ENCODE measurements at places on chromosomes 2 and 18. TPM values are rescaled to one million over a fixed set of nuclear protein-coding genes. Genes with fewer than 3 reads are reported as not detected.

The LDAH gene
- total RNA-seq = 28.4 TPM

DNA sequence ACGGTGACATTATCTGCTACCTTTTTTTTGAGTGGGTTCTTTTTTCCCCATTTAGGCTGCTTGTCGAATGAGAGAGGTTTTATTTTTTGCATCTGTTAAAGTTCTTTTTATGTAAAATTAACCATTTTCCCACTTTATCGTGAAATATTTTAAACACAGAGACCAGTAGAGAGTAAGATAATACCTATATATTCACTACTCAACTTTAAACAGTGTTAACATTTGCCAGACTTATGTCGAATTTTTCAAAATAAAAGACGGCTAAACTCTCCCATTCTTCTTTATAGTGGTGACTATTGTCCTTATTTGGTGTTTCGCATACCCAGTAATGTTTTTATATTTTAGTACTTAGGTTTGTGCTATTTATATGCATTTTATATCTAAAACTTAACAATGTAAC lies 743 bp upstream of the PUS10 start:
- no peak for ATAC-seq

The ANKRD62 gene
- 0.13 TPM for total RNA-seq

DNA sequence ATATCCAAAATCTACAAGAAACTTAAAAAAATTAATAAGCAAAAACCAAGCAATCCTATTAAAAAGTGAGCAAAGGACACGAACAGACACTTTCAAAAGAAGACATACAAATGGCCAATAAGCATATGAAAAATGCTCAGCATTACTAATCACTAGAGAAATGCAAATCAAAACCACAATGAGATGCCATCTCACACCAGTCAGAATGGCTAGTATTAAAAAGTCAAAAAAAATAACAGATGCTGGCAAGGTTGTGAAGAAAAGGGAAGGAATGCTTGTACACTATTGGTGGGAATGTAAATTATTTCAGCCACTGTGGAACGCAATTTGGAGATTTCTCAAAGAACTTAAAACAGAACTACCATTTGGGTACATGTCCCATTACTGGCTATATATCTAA lies 128.8 kb upstream of the SESTD1 start:
- ATAC-seq = no peak

- no peak for ATAC-seq
These were observed 357.7 kb upstream of the HNRNPA3 start for GRCh38 chr2:176854878-176855277.

- ATAC-seq = no peak
These were observed 36.7 kb upstream of the SPTBN1 start for GRCh38 chr2:54419388-54419787.

DNA sequence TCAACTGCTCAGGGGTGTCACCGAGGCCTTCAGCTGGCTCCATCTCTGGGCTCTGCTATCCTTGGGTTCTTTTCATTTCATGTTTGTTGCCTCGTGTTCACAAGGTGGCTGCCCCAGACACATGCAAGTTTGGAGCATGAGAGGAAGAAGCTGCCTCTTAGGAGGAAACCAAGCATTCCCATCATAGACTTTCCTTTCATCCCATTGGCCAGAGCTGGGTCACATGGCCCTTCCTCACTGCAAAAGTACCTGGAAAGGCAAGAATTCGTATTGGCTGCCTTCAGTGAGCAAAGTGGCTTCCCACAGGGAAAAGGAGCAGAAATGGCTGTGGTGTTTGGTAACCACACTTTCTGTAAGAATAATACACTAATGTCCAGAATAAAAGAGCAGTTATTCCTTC lies 155.7 kb upstream of the RAB12 start:
- no peak for ATAC-seq

- no peak for ATAC-seq
These were observed 70.7 kb upstream of the BCL2L11 start for GRCh38 chr2:111049792-111050640.

The SCTR gene
- not detected for total RNA-seq

The THAP4 gene
- 68.8 TPM for total RNA-seq

GRCh38 chr2:57696016-57696415 lies 350.6 kb upstream of the VRK2 start:
- ATAC-seq = peak; percentile 96

DNA sequence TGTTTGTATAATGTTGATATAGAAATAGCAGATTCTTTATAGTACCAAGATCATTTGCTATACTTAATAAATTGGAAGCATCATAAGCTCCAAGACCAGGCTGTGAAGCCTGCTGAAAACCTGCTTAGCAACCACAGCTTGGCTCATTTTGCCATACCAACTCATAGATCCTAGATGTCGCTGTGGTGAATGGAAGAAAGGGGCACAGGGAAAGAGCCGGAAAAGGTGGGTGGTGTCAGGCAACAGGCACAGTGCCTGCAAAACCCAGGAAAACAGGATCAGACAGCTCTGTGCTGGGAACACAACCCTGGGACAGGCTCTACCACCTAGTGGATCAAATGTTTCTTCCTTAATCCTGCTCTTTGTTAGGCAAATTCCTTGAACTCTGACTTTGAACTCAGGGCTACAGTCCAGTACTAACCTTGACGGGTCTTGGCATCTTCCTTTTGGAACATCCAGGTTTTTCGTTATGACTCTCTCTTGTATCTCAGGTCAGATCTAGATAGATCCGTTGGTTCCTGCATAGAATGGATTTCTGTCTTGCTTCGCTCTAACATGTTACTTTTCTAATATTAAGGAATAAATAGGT lies 31.6 kb downstream of the TWSG1 start:
- ATAC-seq = peak; percentile 84

The CRYGC gene
- total RNA-seq = 0.49 TPM

DNA sequence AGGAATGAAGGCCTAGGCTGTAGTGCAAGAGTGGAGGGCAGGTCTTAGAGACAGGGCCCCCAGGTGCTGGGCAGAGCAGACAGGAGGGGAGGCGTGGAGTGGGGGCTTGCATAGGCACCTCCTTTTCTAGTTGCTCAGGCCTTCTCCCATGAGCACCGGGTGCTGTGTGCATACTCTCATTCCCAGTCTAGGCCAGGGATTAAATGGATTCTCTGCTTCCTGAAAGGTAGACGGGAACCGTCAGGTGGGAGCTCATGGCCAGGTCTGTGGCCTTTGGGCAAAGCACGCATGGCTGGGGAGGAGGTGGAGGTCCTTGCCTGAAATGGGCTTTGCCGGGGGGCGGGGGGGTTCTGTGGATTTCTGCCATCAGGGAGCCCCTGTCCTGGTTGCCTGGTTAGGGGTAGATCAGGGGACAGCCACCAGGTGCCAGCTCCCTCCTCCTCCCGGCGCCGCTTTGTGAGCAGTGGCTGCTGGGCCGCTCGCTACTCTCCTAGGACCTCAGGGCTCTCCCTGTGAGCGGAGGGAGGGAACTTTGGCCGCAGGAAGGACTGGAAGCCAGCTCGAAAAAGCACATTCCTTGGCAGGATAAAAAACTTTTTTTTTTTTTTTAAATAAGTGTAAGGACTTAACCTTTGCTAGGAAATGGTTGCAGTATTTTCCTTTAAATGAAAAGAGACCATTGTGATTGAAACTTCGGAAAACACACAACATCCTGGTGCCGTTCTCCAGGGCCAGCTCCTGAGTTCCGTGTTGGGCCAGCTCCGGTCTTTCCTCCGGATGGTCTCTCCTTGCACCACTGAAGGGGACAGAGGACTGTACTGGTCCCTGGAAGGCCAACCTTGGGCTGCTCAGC lies 82.8 kb upstream of the HAAO start:
- no peak for ATAC-seq

DNA sequence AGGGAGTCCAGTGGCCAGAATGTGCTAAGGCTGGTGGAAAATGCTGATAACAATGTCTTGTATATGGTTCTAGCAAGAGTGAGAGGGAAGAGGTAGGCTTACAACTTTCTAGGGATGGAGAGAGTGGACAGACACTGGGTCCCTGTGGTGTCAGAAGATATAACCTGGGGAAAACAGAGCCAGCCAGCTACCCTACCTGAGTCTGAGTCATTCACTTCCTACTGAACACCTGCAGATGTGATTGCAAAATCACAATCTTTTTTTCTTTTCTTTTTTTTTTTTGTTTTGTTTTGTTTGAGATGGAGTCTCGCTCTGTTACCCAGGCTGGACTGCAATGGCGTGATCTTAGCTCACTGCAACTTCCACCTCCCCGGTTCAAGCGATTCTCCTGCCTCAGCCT lies 7.3 kb downstream of the TET3 start:
- no peak for ATAC-seq

- ATAC-seq = no peak
These were observed 6.2 kb downstream of the KCNIP3 start for GRCh38 chr2:95303191-95303919.

The RGPD3 gene
- total RNA-seq = 0.38 TPM

GRCh38 chr2:128245813-128246212 lies 72.9 kb downstream of the HS6ST1 start:
- no peak for ATAC-seq

GRCh38 chr2:150091846-150092245 lies 395.6 kb downstream of the RND3 start:
- ATAC-seq = peak; percentile 68

The PKP4 gene
- total RNA-seq = 36.4 TPM

GRCh38 chr2:240457223-240458043 lies 22.0 kb downstream of the GPC1 start:
- no peak for ATAC-seq

DNA sequence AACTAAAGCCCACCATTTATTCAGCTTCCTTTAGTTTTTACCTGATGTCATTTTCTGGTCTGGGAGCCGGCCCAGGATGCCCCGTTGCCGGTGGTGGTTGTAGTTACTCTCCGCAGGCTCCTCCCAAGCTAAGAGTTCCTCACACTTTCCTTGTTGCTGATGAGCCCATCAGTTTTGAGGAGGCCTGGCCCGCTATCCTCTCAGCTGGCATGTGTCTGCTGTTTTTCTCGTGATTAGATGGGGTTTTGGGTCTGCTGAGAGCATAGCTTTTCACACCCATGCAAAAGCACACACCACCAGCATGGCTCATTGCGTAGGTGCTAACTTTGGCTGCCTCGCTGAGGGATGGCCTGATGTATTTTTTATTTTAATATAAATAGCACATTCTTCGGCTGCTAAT lies 72.1 kb downstream of the PSMG2 start:
- ATAC-seq = no peak

DNA sequence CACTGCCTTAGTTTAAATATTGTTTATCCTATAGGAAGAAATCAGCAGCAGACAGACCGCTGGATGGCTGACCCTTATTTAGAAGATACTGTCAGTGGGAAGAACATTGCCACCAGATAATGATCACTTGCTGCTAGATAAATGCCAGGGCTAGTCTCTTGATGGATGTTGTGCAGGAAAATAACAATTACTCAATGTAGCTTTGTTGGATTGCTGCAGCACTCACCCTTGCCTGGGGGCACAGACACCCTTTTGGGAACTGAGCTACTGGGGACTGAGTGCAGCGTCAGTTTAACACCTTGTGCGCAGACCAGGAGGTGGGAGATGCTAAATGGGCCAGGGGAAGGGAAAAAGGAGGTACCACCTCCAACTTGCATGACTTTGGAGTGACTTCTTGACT lies 64.2 kb upstream of the CAPN13 start:
- ATAC-seq = no peak

DNA sequence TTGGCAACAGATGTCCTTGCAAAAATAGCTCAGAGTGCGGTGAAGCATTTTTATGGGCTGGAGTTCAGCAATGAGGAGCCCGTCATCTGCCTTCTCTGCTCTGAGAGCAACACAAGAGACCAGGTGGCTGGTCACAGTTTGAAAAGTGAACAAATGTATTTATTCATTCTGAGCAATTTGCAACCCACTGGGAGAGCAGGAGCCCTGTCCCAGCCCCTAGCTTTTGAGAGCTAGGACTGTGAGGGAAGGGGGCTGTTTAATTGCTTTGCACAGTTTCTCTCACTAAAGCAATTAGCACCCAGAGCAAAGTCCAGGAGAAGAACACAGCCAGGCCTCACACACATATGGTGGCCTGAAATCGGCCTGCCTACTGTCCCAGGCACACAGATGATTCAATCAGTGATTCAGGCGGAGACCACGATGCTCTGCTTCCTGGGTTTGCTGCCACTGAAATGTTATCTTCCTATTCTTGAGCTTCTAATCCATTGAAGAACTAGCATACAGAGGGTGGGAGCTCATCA lies 646.1 kb upstream of the ACVR2A start:
- no peak for ATAC-seq

DNA sequence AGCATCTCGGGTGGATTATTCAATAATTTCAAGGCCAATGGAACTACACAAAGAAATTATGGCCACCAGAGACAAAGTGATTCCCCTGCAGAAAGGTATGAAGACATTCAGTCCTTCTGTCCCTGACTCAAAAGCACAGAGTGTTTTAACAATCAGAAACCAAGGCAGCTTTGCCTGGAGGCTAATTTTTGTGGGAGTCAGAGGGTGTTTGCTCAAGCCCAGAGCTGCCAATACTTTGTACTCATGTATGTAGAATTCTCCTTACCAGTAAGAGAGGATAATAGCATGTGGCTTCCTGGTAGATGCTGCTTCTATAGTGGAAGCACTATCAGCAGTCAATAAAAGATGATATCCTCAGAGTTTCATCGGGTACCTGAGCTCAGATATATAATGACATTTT lies 178.4 kb downstream of the KCNE4 start:
- ATAC-seq = no peak

The GPR35 gene
- total RNA-seq = 0.15 TPM

GRCh38 chr18:8279346-8279745 lies 329.9 kb upstream of the RAB12 start:
- peak; percentile 76 for ATAC-seq

The REG3A gene
- 0.31 TPM for total RNA-seq

The EGR4 gene
- 0.16 TPM for total RNA-seq

The PCARE gene
- 0.78 TPM for total RNA-seq

DNA sequence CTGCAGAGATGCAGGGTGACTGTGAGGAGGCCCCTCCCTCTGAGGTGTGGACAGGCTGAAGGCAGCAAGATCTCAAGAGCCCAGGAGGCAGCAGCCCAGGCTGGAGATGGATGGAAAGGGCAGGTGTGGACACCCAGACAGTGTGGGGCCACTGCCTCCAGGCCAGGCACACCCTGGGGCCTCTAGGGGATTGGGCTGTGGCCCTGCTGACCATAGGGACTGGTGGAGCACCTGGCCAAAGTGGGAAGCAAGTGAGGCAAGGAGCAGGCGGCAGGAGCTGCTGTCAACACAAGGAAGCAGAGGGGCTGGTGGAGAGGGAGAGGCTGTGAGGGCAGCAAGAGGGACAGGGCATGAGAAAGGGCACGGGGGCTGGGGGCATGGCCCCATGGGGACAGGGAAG lies 10.8 kb downstream of the SNED1 start:
- ATAC-seq = no peak
